ENCODE measurements at places on chromosomes 4 and X.

GRCh38 chrX:95071621-95072020 is 1397.6 kb downstream of the FAM133A start:
- DNase-seq, result no peak

DNA sequence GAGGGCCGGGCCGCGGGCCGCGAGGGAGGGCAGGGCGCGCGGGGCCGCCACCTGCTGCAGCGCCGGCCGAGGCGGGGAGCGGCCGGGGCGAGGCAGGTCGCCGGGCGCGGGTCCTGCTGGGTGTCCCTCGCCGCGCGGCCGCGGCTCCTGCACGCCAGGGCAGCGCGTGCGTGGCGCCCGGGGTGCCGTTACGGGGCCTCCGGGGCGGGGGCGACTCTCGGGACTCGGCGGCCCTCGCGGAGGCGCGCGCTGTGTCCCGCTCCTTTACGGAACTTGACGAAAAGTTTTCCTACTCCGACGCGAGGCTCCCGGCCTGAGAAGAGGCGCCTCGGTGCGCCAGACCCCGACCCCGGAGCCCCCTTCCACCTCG is 329 bp downstream of the TBC1D14 start:
- DNase-seq, result no peak

GRCh38 chr4:109548655-109549054 is 11.4 kb upstream of the MCUB start:
- DNase-seq, result no peak

DNA sequence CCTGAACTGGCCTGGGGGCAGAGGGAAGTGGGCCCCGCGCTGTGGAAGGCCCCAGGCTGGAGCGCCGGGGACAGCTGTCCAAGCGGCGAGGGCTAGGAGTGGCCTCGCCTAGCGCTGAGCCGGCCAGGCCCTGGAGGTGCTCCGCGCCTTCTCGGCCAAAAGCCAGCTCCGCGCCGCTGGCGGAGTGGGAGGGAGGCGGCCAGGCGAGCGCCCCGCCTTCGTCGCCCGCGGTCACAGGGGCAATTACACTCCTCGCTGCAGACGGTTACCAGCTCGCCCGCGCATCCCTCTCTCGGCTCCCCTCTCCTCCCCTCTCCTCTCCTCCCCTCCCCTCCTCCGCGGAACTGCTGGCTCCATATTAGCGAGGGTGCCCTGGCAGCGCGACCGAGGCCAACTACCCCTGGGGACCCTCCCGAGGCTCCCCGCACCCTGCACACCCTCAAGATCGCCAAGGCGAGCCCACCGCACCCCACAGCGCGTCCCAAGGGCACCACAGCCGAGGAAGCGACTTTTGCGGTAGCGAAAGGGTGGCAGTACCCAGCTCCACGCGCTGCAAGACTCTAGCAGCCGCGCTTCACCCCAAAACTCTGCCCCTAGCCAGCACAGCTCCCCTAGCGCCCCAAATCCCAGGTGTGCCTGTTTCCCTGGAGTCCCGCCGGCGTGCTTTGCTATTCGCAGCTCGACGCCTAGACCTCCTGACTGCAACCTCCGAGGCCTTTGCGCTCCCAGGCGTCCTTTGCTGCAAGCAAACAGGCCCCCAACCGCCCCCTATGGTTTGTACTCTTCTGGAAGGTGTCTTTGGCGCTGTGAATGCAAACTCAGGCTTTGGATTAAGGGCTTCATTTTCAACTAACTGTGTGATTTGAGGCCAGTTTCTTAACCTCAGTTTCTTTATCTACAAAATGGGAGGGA is 91.4 kb downstream of the BCOR start:
- DNase-seq, result no peak

GRCh38 chr4:1862055-1862911 is 6.3 kb upstream of the LETM1 start:
- no peak for DNase-seq

- peak; percentile 1 for DNase-seq
Observed at GRCh38 chr4:69649629-69650028, 3.4 kb downstream of the UGT2A1 start.

GRCh38 chrX:48493890-48494364 is 14.9 kb upstream of the PORCN start:
- peak; percentile 49 for DNase-seq

GRCh38 chr4:102321260-102321995 is 23.9 kb downstream of the SLC39A8 start:
- DNase-seq, result no peak

DNA sequence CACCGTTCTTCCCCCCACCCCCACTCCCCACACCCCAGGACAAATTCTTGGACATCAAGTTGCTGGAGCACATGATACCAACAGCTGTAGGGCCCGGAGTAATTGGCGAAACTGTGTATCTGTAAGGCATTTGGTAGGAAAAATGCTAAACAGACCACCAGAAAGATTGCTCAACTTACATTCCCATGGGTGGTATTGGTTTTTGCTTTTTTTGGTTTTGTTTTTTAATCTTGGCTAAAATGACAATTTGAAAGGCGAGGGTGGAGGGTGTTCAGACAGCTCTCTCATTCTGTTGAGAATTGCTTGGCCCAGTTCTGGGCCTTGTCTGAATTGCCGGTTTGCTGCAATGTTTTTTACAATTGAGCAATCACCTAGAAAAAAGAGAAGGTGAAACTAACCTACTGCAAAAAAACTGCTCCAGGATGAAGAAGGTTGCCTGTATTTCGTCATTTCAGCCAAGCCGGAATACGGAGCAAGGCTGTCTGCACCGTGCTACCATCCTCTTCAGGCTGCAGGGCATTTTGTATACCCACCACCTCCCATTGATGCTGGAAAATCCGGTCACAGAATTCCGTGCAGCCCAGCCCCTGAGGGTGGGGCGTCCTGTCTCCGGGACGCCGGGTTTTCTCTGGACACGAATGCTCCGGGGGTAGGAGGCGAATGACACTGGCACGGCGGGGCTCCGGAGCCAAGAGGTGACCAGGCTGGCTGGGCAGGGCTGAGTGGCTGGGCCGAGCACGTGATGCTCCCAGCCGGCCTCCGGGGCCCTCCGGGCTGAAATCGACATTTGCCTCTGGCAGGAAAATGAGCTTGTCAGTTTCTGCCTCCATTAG is at the start of gene CLCN4:
CLCN4 (plus strand) TSS at position 777 of the 833 bp plus-strand sequence. CDS start 28,058 bp downstream, outside the sequence.
- peak; percentile 73 for DNase-seq

GRCh38 chrX:70264784-70265183 is 3.4 kb upstream of the ARR3 start:
- DNase-seq, result no peak

GRCh38 chrX:73457306-73457705 is 10.5 kb downstream of the CDX4 start:
- DNase-seq, result no peak

DNA sequence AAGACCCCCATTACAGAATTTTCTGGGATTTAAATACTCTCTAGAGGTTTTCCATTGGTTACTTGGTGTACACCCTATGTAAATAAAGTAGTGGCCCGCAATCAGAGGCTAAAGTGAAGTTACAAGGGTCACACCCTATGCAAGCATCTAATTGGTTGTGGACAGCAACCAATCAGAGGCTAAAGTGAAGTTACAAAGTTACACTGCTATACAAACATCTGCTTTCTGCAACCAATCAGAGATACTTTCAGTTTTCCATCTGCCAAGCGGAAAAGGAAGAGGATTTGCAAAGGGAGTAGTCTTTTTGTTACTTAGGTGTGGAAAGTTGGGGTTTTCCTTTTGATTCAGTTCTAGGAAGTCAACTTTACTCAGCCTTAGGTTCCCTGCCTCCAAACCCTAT is 2.0 kb upstream of the ATRX start:
- DNase-seq, result peak; percentile 76

- no peak for DNase-seq
Observed at GRCh38 chr4:118398226-118399090, 45.7 kb upstream of the PRSS12 start.

Measured in HuH-7 (cell line).